Stimulated activated CD8-positive, alpha-beta memory T cell treated with anti-CD3 and anti-CD28 coated beads, Interleukin-7, amount 100 ng/mL, for 48 hours (primary cell): ENCODE measurements at places on chromosomes 1 and 21.

DNA sequence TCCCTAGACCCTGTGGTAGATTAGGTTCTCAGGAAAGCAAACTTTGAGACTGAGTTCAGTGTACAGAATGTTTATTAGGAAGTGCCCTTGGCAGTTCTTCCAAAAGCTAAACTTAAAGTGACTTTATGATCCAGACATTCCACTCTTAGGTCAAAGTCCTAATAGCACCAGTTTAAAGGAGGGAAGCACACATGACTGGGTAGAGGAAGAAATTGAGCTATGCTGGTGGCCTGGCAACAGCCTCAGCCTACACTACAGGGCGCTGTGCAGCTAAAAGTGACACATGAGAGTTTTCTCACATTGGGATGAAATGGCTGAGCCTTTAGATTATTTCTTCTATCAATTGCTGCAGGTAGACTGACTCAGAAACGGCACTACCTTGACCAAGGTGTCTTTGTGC is 280.4 kb downstream of the BRINP2 start:
- no peak for DNase-seq

- no peak for DNase-seq
Observed at GRCh38 chr1:81689531-81689941, 111.2 kb upstream of the ADGRL2 start.

DNA sequence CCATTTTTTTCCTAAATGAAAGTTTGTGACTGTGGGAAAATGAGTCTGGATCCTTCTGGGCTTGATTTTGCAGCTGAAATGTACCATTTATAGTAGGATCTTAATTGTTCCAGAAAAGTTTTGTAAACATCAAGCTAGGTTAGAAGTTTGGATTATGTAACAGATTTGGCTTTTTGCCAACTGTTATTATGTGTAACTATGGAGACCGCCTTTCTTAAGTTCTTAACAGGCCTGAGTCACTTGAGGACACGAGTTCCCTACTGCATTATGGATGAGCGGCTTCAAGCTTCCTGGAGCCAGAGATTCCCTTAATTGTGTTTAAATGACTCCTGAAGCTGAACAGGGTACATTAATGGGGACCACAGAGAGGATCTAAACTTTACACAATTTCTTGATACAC is 22.2 kb downstream of the SLC25A33 start:
- DNase-seq: no peak

- DNase-seq: no peak
Observed at GRCh38 chr1:39134768-39135333, 69.6 kb upstream of the MACF1 start.

DNA sequence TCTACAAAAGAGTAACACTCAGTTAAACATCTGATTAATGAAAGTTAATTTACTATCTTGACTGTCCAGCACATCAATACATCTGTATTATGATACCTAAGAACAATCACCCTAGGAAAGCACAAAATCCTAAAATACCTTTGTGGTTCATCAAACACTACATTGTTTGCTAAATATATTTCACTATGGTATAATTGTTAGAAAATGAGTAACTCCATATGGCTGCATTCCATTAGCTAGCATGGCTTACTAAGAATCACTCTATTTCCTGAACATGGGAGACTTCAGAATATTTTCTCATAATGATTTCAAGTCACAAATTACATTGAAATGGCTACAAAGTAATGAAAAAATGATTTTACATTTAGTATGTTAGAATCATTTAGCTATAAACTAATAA is 12.5 kb downstream of the TRMT1L start:
- DNase-seq: no peak

DNA sequence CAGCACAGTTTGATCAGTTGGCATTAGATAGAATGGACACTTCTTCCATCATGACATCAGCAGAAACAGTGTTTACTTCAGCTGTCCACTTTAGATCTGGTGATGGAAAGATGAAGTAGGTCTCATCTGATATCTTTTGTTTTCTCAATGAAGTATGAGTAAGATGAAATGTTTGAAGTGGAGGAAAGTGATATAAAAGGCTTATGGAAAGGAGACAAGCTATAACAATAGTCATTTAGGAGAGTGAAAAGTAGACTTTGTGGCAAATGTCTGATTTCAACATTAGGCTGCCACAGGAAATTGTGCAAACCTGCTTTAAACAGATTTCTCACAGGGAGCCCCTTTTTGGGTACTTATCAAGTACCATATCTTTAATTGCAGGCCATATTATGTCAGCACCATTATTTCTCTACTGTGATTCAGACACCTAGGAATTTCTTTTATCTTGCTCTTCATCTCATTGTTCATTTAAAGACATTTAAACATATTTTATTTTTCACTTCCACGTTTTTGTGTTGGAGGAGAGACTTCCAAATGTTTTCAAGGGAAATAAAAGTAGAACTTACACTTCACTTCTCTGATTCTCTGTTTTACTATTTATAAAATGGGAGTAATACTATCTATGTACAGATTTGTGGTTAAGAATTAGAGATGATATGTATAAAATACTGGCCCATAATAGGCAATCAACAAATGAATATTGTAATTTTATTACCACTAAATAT is 18.1 kb downstream of the PDC start:
- no peak for DNase-seq

- no peak for DNase-seq
Observed at GRCh38 chr21:42695697-42696380, 42.4 kb downstream of the PDE9A start.

- DNase-seq: no peak
Observed at GRCh38 chr1:181930187-181930586, 131.3 kb downstream of the ZNF648 start.

DNA sequence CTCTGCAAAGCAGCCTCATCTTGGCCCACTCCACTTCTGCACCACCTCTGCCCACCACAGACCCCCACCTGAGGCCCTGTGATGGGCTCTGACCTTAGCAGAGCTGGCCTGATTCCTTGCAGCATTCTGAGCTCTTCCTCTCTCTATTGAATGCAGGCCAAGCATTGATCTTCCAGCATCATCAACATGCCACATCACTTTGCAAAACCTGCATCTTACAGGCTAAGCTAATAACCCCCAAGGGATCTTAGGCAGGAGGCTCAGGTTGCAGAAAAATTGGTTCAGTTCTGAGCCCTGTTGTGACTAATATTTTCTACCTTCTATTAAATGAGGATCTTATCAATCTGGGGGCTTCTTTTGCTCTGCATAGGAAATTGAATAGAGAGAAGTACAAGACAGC is 78.7 kb downstream of the ATP1A1 start:
- DNase-seq: no peak

GRCh38 chr1:55400508-55400907 is 185.3 kb upstream of the USP24 start:
- no peak for DNase-seq

- DNase-seq: no peak
Observed at GRCh38 chr1:216420263-216420662, 3.0 kb downstream of the USH2A start.

GRCh38 chr21:31222142-31222541 is 121.9 kb downstream of the TIAM1 start:
- no peak for DNase-seq

GRCh38 chr1:226370144-226370923 is 37.6 kb downstream of the PARP1 start:
- DNase-seq: no peak

- no peak for DNase-seq
Observed at GRCh38 chr1:2394761-2395160, 3.1 kb downstream of the RER1 start.

GRCh38 chr1:28173980-28174297 is 2.6 kb downstream of the PTAFR start:
- no peak for DNase-seq

DNA sequence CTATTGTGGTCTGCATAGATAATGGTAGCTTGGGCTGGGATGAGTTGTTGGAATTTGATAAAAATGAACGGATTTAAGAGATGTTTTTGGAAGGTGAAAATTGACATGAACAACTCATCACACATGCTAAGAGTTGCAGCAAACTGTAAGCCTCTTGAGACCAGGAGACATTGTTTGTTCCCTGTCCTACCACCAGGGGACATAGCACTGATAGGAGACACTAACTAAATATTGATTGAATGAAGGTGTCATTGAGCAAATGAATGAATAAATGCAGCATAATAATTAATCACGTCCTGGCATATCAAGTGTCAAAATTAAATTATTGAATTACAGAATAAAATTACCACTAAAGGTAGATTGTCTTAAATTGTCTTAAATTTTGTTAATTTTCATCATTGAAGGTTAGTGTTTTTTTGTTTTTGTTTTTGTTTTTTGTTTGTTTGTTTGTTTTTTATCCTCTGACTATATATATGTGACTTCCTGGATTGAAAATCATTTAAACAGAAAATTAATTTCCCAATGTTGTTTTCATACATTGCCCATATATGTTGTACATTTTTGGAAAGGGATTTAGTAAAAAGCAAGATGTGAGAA is 285.3 kb upstream of the C1orf105 start:
- no peak for DNase-seq

DNA sequence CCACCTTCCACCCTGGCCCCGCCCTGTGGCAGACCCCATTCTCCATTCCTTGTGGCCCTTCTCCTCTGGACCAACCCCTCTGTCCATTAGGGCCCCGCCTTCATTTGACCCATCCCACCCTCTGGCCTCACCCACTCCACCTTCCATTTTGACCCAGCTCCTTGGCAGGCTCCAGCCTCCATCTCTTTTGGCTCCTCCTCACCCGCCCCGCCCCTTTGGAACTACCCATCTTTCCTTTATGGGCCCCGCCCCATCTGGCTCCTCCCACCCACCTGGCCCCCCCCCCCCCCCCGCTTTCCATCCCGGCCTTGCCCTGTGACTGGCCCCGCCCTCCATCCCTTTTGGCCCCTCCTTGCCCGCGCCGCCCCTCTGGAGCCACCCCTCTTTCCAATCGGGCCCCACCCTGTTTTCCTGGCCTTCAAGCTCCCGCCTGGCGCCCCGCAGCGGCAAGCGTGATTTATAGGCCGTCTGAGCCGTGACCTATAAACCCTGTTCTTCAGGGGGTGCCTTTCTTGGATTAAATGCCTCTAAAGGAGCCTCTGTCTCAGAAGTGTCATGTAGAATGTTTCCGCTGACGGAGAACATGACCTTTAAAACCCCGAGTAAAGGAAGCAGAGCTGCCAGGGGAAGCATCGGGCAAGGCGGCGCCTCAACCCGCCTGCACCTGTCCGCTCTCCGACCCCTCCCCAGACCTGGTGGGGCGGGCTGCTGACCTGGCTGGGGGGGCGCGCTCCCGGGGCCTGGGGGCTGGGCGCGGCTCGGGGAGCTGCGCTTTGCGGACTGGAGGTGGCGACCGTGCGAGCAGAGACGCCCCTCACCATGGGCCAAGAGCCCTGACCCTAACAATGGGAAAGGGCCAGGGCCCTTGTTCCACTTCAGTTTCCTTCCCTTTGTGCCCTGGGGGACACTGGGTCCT is 178.0 kb downstream of the CAMTA1 start:
- DNase-seq: peak; percentile 79

GRCh38 chr21:26366781-26367180 is 196.2 kb upstream of the APP start:
- no peak for DNase-seq

- no peak for DNase-seq
Observed at GRCh38 chr1:72051538-72051937, 230.8 kb downstream of the NEGR1 start.

GRCh38 chr1:230668227-230668626 is 25.9 kb downstream of the COG2 start:
- no peak for DNase-seq

GRCh38 chr1:172141341-172141881 is 279.1 kb upstream of the C1orf105 start:
- DNase-seq: no peak

GRCh38 chr1:1080122-1080757 is 6.1 kb upstream of the RNF223 start:
- DNase-seq: no peak

- DNase-seq: no peak
Observed at GRCh38 chr1:219773775-219774174, 154.6 kb downstream of the SLC30A10 start.

GRCh38 chr1:66729523-66729922 is 22.7 kb upstream of the DYNLT5 start:
- no peak for DNase-seq

DNA sequence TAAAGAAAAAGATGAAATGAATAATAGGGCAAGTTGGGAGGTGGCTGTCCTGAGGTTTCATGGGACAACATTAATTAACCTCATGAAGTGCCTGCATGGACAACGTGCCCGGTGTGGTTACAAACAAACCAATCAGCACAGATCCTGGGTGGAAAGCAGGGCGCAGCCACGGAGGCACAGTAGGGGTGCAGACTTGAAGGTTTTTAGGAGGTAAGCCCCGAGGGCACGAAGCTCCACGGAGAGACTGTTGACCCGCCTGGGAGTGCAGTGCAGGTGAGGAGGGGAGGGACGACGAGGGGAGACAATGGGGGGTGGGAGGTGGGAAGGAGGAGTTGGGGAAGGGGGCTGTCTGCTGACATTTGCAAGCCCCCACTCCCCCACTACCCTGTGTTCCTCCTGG is 2.3 kb upstream of the RIPK4 start:
- no peak for DNase-seq

- no peak for DNase-seq
Observed at GRCh38 chr1:230922620-230923019, 54.3 kb upstream of the C1orf198 start.

GRCh38 chr1:143680304-143680703 is 291.5 kb downstream of the FAM72C start:
- DNase-seq: no peak

DNA sequence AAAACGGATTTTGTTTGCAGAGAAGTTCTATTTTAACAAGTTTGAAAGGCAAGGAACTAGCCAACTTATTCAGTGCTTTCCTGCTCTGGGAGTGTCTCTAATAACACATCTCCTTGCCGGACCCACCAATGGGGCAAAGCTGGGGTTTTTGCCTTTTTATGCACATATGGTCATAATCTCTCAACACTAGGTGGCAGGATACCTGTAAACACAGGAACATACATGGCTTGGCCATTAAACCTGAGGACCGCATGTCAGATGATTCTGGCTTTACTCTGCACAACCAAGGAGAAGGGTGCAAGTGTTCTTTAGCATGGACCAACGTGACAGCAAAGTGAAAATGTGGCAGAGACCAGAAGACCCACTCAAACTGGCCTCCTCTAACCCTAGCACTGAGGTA is 4.9 kb downstream of the TMEM9 start:
- DNase-seq: no peak

DNA sequence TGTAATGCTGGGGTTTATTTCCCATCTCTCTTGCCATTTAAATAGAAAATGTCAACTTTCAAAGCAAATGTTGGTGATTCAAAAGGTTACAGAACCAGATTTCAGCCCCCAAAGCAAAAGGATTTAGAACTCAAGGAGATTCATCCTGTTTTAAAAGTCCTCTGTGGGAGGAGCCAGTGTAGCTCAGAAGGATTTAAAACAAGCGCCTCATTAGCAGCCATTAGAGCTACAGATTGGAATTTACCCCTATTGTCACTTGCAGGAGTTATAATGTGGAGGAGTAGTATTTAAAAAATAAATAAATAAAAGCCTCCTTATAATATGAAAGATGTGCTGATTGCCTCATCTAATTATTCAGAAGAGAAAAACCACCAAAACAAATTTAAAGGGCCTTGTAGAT is 107.8 kb downstream of the LAMC2 start:
- DNase-seq: no peak

- no peak for DNase-seq
Observed at GRCh38 chr1:226054519-226055327, 7.8 kb upstream of the H3-3A start.
